MM.1S (cell line): ENCODE measurements at places on chromosomes 13 and 19.

DNA sequence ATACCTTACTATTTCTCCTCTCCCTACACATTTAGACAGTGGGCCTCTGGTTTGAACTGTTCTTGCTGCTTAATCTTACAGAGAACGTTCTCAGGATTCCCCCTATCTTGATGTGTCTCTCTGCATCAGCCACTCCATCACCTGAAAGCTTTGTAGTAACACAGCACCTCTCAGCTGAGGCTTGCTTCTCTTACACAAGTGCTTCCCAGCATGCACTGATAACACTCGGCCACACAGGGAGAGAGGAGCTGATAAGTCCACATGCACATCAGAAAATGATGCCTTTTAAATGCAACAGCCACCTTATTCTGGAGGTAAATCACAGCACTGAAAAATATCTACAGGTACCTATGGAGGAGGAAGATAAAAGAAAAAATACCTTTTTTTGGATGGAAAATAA is 192.2 kb upstream of the TSHZ3 start:
- H3K27ac ChIP-seq: no peak overlapping the region
- no peaks in the 10 kb centered on the region for H3K4me1 ChIP-seq
- no peak overlapping the region for H3K4me3 ChIP-seq
- H3K27me3 ChIP-seq: peaks cover 14% of the 10 kb centered on the region

DNA sequence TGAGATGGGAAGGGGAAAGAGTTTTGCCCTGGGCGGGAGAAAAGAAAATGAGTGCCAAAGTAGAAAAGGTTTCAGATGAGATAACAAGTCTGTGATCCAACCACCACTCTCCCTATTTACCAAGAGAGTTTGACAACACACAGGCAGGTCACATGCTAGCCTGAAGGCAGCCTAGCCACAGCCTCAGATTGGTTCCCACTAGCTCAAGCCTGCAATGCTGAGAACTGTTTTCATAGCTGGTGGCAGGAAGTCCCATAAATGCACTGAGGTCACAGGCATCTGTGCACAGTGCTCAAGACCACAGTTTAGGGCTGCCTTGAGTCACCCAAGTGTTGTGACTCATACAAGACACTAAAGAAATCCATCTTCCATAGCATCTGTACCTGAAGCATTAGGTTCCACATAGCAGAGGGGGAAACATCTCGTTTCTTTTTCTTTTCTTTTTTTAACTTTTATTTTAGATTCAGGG is 18.5 kb upstream of the POP4 start:
- H3K27me3 ChIP-seq: peaks cover 54% of the 10 kb centered on the region
- no peaks in the 10 kb centered on the region for H3K36me3 ChIP-seq
- no peak overlapping the region for H3K27ac ChIP-seq
- H3K4me1 ChIP-seq: no peaks in the 10 kb centered on the region

- no peak for DNase-seq
- no peaks in the 10 kb centered on the region for H3K36me3 ChIP-seq
- no peak overlapping the region for H3K27ac ChIP-seq
- no peaks in the 10 kb centered on the region for H3K4me1 ChIP-seq
These were observed 720.6 kb downstream of the EFNB2 start for GRCh38 chr13:105814902-105815250.

DNA sequence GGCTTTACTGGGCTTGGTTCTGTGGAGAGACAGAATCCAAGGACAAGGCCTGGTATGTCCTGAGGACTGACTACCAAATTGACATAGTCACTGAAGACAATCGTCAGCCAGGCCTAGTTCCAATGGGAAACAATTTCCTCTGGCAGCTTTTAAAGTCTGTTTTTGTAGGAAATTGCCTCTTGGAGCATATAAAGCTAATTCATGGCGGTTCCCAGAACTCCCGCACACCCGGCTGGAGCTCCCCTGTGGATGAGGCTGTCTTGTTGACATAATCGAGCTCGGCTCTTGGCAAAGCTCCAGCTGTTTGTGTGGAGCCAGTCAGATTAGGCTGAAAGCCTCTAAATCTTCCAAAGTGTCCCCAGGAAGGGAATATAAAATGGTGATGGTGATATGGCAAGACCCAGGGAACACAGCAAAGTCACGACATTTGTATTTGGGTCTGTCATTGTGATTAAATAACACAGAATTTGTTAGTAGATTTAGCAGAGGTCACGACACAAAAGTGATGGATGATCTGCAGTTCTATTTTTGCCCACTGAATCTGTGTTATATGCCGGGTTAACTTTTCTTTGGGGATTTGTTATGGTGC is 395.0 kb downstream of the PCDH9 start:
- no peaks in the 10 kb centered on the region for H3K36me3 ChIP-seq
- H3K4me1 ChIP-seq: no peaks in the 10 kb centered on the region
- no peak for DNase-seq
- no peaks in the 10 kb centered on the region for H3K27me3 ChIP-seq

DNA sequence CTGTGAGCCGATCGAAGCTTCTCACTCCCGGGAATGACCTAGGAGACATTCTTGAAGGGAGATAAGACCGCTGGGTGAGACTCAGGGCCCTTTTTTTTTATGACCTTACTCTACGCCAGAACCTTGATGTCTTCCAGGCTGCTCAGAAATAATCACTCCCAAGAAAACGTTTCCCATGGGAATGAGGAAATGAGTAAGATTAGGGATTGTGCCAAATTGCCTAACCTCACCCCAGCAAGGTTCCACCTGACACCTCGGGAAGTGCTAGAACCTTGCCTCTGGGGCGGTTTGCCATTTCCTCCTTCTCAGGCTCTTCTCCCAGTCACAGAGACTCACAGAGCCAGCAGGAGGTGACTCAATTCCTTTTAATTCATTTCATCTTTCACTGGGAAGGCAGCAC is 2.3 kb downstream of the SLC46A3 start:
- no peak for DNase-seq
- no peak overlapping the region for H3K4me3 ChIP-seq
- no peaks in the 10 kb centered on the region; the same call in 1 of the 2 replicates for H3K4me1 ChIP-seq
- H3K36me3 ChIP-seq: no peaks in the 10 kb centered on the region
- H3K27ac ChIP-seq: no peak overlapping the region
- H3K27me3 ChIP-seq: no peaks in the 10 kb centered on the region
